ENCODE measurements at places on chromosomes 13 and 19. TPM values are rescaled to one million over a fixed set of nuclear protein-coding genes. Genes with fewer than 3 reads are reported as not detected.

- H3K27me3 ChIP-seq = no peaks in the 10 kb centered on the region
- no peaks in the 10 kb centered on the region for H3K4me1 ChIP-seq
- no peaks in the 10 kb centered on the region for H3K36me3 ChIP-seq
- DNase-seq = no peak
Measured at GRCh38 chr19:45739498-45740439, 6.5 kb downstream of the MEIOSIN start.

GRCh38 chr13:74104661-74105275, 29.4 kb downstream of the KLF12 start:
- H3K36me3 ChIP-seq = no peaks in the 10 kb centered on the region
- no peak overlapping the region for H3K27ac ChIP-seq
- no peaks in the 10 kb centered on the region for H3K27me3 ChIP-seq
- no peak overlapping the region for H3K4me3 ChIP-seq

DNA sequence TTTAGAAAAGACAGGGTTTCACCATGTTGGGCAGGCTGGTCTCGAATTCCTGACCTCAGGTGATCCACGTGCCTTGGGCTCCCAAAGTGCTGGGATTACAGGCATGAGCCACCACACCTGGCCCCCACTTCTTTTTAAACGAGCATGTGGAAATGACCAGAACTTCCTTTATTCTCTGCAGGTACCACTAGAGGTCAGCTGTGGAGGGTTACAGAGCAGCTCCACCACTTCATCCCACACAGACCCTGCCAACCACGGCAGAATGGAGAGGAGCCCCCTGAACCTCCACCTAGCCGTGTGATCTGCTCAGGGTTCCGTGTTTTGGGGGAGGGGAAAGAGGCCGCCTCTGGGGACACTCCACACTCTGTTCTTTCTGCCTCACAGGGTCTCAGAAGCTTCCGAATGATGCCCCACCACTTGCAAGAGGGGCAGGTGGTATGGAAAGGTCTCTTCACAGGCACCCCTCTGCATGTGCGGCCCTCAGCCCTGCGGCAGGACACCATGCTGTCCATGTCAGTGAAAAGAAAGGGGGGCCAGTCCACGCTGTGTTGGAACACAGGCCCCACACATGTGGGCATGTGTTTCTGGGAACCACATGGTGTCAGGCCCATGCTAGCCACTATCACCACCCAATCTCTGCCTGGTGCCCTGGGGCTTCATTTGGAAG, 465.0 kb downstream of the TSHZ3 start:
- no peaks in the 10 kb centered on the region for H3K27me3 ChIP-seq
- H3K36me3 ChIP-seq = no peaks in the 10 kb centered on the region
- no peak overlapping the region for H3K4me3 ChIP-seq
- DNase-seq = no peak
- H3K27ac ChIP-seq = no peak overlapping the region

- no peak overlapping the region for H3K4me3 ChIP-seq
- H3K27me3 ChIP-seq = no peaks in the 10 kb centered on the region
- no peaks in the 10 kb centered on the region for H3K36me3 ChIP-seq
- DNase-seq = no peak
- H3K27ac ChIP-seq = no peak overlapping the region
Measured at GRCh38 chr19:6000228-6000847, 22.4 kb upstream of the RANBP3 start.

GRCh38 chr19:46124638-46125115, at the start of gene IGFL3:
Gene IGFL3 (minus strand): TSS chr19:46124688. CDS start chr19:46124649, 39 bp downstream.
- H3K27ac ChIP-seq = no peak within 1 kb of the TSS
- no peaks in the 10 kb centered on the region for H3K4me1 ChIP-seq
- no peaks in the 10 kb centered on the region for H3K36me3 ChIP-seq
- no peaks in the 10 kb centered on the region for H3K27me3 ChIP-seq

GRCh38 chr13:98781045-98781444, 28.6 kb upstream of the SLC15A1 start:
- no peaks in the 10 kb centered on the region for H3K27me3 ChIP-seq
- no peak overlapping the region for H3K27ac ChIP-seq
- no peak for DNase-seq
- H3K4me1 ChIP-seq = no peaks in the 10 kb centered on the region

DNA sequence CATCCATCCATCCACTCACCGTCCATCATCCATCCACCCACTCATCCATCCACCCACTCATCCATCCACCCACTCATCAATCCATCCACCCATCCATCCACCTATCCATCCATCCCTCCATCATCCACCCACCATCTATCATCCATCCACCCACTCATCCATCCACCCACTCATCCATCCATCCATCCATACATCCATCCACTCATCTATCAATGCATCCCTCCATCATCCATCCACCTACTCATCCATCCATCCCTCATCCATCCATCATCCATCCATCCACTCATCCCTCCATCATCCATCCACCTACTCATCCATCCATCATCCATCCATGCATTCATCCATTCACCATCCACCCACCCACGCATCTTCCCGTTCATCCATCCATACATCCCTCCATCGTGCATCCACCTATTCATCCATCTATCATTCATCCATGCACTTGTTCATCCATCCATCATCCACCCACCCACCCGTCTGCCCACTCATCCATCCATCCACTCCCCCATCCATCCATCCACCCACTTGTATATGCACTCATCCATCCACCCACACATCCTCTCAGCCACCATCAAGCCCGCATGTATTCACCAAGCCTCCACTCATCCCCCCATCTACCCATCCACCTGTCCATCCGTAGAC, 3.6 kb downstream of the STAP2 start:
- no peaks in the 10 kb centered on the region for H3K36me3 ChIP-seq
- DNase-seq = no peak
- no peaks in the 10 kb centered on the region for H3K27me3 ChIP-seq
- no peak overlapping the region for H3K27ac ChIP-seq
- H3K4me1 ChIP-seq = peaks cover 12% of the 10 kb centered on the region
- no peak overlapping the region for H3K4me3 ChIP-seq

- DNase-seq = peak; percentile 73
- H3K4me1 ChIP-seq = peaks cover 31% of the 10 kb centered on the region
- H3K27me3 ChIP-seq = no peaks in the 10 kb centered on the region
- H3K36me3 ChIP-seq = peaks cover 9% of the 10 kb centered on the region
- peak overlapping the region; percentile 99 for H3K27ac ChIP-seq
Measured at GRCh38 chr19:2477141-2477710, 1.3 kb downstream of the GADD45B start.

DNA sequence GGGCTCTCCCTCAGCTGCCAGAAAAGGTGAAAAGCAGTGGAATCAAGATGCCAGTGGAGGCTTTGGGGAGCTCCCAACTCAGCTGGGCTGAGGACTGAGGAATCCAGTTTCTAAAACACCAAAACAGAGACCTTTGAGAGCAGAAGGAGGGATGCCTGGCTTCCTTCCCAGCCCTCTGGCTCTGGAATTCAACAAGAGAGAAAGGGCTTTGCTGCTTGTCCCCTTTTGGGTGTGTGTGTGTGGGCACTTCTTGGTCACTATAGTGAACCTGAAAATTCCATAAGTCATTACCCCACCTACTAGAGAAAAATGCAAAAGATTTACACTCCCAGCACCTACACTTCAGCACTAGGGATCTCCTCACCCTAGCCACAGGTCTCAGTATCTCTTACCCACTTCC, 30.3 kb upstream of the CYP2B6 start:
- no peak for DNase-seq
- no peak overlapping the region for H3K4me3 ChIP-seq
- no peaks in the 10 kb centered on the region for H3K36me3 ChIP-seq
- no peaks in the 10 kb centered on the region for H3K27me3 ChIP-seq

- no peaks in the 10 kb centered on the region for H3K4me1 ChIP-seq
- H3K27me3 ChIP-seq = no peaks in the 10 kb centered on the region
- no peak overlapping the region for H3K27ac ChIP-seq
- no peak overlapping the region for H3K4me3 ChIP-seq
- no peak for DNase-seq
Measured at GRCh38 chr19:19308373-19308772, 11.9 kb downstream of the SUGP1 start.

DNA sequence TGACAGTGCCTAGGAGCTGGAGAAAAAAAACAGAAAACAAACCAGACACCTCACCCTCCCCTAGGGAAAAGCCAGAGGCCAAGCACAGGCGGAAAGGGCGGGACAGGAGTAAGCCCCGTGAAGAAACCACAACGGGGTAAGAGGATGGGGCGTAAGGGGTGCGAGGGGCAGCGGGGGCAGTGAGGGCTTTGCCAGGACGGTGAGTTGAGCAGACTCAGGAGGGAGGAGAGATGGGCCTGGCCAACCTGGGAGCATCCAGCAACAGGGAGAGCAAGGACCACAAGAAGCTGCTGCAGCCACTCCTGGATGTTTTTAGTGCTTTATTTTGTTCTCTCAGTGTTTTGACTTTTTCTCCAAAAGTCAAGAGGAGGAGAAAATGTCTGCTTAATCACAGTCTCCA, 114.1 kb upstream of the SOX1 start:
- H3K36me3 ChIP-seq = no peaks in the 10 kb centered on the region
- no peak overlapping the region for H3K4me3 ChIP-seq
- no peaks in the 10 kb centered on the region for H3K4me1 ChIP-seq
- no peaks in the 10 kb centered on the region for H3K27me3 ChIP-seq

DNA sequence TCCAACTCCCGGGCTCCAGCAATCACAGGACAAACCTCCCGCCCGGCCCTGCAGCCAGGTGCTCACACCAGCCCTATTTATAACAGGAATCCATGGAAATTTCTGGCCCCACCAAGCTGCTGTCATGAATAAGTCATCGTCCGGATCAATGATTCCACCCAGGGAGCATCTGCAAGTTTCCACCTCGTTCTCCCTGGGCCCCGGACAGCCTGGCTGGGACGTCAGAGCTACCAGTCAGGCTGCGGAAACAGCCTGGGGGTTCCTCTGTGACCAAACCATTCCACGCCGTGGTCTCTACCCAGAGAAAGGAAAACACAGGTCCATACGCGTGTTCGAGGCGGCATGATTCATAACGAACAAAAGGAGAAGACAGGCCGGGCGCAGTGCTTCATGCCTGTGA, 20.7 kb upstream of the PTBP1 start:
- no peak for DNase-seq
- no peaks in the 10 kb centered on the region for H3K27me3 ChIP-seq
- no peaks in the 10 kb centered on the region for H3K36me3 ChIP-seq
- H3K27ac ChIP-seq = no peak overlapping the region

- no peaks in the 10 kb centered on the region for H3K36me3 ChIP-seq
- H3K4me1 ChIP-seq = peaks cover 10% of the 10 kb centered on the region
- H3K4me3 ChIP-seq = no peak overlapping the region
- no peak for DNase-seq
- H3K27ac ChIP-seq = no peak overlapping the region
- no peaks in the 10 kb centered on the region for H3K27me3 ChIP-seq
Measured at GRCh38 chr19:51359294-51359693, 6.9 kb downstream of the ETFB start.

DNA sequence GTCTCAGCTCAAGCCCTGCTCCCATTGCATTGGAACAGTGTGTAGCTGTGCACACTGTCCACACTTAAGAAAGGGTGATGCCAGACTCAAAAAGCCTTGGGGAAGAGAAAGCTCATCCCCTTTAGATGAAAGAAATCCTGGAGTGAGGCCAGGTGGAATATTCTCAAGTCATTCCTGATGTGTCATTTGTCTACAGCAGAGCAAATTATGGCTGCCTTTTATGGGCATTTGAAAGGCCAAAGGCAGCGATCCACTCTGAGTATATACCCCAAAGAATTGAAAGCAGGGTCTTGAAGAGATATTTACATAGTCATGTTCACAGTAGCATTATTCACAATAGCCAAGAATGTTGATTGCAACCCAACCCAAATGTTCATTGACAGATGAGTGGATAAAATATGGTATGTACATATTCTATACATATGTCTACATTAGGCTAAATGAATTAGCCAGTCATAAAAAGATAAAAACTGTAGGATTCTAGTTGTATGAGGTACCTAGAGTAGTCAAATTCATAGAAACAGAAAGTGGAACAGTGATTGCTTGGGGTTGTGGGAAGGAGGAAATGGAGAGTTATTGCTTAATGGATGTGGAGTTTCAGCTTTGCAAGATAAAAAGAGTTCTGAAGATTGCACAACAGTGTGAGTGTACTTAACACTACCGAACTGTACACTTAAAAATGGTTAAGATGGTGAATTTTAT, 214.9 kb downstream of the KCNRG start:
- no peak overlapping the region for H3K27ac ChIP-seq
- H3K36me3 ChIP-seq = no peaks in the 10 kb centered on the region
- H3K27me3 ChIP-seq = no peaks in the 10 kb centered on the region
- H3K4me1 ChIP-seq = no peaks in the 10 kb centered on the region
- DNase-seq = no peak
- H3K4me3 ChIP-seq = no peak overlapping the region

- no peak overlapping the region for H3K4me3 ChIP-seq
- DNase-seq = peak; percentile 27
- no peaks in the 10 kb centered on the region for H3K27me3 ChIP-seq
Measured at GRCh38 chr13:30346153-30346788, 38.9 kb upstream of the KATNAL1 start.

- no peak overlapping the region for H3K4me3 ChIP-seq
- no peaks in the 10 kb centered on the region for H3K4me1 ChIP-seq
- no peak overlapping the region for H3K27ac ChIP-seq
- no peaks in the 10 kb centered on the region for H3K36me3 ChIP-seq
- H3K27me3 ChIP-seq = no peaks in the 10 kb centered on the region
- no peak for DNase-seq
Measured at GRCh38 chr19:35379992-35380391, 9.1 kb downstream of the GPR42 start.

- H3K36me3 ChIP-seq = peaks cover 85% of the 10 kb centered on the region
- no peaks in the 10 kb centered on the region for H3K27me3 ChIP-seq
- H3K27ac ChIP-seq = no peak overlapping the region
- DNase-seq = no peak
- H3K4me3 ChIP-seq = no peak overlapping the region
Measured at GRCh38 chr19:45056831-45057230, 18.0 kb downstream of the CLASRP start.

- H3K4me1 ChIP-seq = no peaks in the 10 kb centered on the region
- no peak overlapping the region for H3K27ac ChIP-seq
- no peak for DNase-seq
- no peak overlapping the region for H3K4me3 ChIP-seq
- no peaks in the 10 kb centered on the region for H3K36me3 ChIP-seq
- H3K27me3 ChIP-seq = no peaks in the 10 kb centered on the region
Measured at GRCh38 chr13:76086729-76087128, 450.6 kb downstream of the LMO7 start.

DNA sequence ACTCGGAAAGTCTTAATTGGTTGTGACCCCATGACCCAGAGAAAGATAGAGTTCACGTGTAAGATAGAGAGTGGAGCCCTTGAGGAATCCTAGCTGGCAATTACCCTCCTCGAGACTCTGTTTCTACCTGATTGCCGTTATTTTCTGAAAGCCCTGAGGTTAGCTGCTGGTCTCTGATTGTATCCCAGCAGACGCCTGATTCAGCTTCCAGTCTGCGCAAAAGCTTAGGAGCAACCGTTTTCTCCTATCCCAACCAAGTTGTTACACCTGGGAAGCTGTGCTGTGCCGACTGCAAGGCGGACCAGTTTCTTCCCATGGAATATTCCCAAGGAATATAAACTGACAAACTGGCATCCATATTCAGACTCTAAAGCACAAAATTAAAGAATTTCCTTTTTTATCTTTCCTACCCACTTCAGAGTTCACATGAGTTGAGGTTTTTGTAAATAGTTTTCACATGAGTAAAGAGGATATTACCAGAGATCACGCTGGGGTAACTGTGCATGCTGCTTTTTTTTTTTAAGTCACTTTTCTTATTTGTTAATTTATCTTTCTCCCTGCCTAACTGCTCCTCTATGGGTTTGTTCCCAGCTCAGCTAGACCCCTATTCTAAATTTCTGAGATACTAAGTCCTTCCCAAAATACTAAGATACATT, 1.5 kb upstream of the TRPC4 start:
- no peaks in the 10 kb centered on the region for H3K36me3 ChIP-seq
- no peak overlapping the region for H3K27ac ChIP-seq
- peaks cover 6% of the 10 kb centered on the region for H3K27me3 ChIP-seq

SLC1A6 gene
- not detected for total RNA-seq

VPS36 gene
- 68.6 TPM for total RNA-seq

CYP2A13 gene
- not detected for total RNA-seq

MYO16 gene
- total RNA-seq = 0.13 TPM

ASF1B gene
- total RNA-seq = 1.1 TPM

CAMSAP3 gene
- total RNA-seq = 14.1 TPM

SIGLECL1 gene
- total RNA-seq = not detected

Data from thyroid gland (tissue), 4 donors.